ENCODE measurements at places on chromosomes 11 and 22. TPM values are rescaled to one million over a fixed set of nuclear protein-coding genes. Genes with fewer than 3 reads are reported as not detected.

OR6A2 gene
- not detected for polyA plus RNA-seq

DNA sequence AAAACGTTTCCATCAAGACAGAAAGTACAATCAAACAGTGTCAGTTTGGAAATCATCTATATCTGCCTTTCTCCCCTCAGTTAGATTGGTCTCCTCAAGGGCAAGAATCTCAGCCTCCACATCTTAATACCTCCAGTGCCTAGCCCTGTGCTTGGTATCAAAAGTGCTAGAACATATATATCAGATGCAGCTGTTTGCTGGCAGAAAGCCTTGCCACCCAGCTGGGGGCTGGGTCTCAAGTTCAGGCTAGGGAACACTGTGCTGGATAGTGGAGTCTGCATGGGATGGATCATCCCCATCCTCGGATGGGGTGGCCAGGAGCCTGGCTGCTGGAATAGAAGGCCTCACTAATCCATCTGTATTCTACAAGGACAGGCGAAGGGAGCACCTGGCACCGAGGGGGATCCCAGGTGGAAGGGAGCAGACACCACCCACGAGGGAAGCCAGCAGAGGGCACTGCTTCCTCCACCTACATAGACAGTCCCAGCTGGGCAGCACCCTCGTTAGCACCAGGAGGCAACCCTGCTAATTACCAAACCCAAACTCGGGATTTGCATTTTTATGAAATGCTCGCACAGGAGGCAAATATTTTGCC lies 602.2 kb downstream of the BUD13 start:
- no peak overlapping the region for H3K4me3 ChIP-seq
- no peak for DNase-seq
- no peaks in the 10 kb centered on the region for H3K4me1 ChIP-seq
- H3K36me3 ChIP-seq: no peaks in the 10 kb centered on the region

DNA sequence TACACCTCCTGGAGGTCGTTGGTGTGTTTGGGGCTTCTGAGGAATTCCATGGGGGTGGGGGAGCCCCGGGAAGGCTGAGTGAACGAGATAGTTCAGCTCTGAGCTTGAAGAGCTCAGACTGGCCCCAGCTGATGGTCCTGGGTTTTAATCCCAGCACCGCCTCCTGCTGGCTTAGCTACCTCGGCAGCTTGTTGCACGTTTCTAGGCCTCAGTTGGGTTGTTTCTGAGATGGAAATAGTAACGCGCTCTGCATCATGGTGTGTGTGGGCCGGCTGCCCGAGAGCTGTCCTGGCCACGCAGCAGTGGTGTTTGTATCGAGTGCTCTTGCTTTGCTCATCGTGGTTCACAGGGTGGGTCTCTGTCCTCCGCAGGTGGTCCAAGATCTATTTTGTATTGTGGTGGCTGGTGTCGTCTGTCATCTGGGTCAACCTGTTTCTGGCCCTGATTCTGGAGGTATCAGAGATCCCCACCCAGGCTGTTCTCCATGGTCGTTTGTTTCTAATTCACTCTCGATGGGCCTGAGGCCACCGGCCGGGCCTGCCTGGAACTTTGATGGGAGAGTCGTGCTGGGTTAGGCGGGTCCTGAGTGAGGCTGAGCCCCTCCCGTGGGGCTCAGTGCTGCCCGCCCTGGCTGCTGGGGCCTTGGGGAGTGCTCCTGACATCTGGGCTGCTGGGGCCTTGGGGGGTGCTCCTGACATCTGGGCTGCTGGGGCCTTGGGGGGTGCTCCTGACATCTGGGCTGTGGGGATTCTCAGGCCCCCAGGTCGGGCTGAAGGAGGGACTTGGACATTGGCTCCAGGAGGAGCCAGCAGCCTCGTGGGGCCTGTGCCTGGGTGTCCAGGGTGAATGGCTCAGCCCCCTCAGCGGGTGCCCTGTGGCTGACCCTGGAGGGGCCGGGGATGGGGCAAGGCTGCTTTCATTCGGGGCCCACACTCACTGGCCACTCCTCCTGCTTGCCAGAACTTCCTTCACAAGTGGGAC lies 37.7 kb downstream of the TPCN2 start:
- H3K27me3 ChIP-seq: no peaks in the 10 kb centered on the region
- H3K27ac ChIP-seq: no peak overlapping the region
- no peak for DNase-seq
- H3K4me1 ChIP-seq: peaks cover 6% of the 10 kb centered on the region
- peaks cover 88% of the 10 kb centered on the region for H3K36me3 ChIP-seq

DNA sequence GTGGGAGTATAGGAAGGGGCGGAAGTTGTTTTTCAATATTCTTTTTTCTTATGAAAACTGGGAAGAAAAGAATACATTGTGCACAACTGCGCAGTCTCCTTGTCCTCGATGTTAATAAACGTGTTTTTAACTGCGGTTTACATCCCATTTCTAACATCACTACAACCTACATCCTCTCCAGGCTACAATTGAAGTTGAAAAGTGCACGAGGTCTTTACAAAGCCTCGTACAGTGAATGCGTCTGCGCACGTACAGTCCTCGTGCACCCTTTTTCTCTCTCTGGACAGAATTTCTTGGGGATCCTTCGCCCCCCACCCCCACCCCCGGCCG lies 102.4 kb downstream of the WT1 start:
- H3K27me3 ChIP-seq: no peaks in the 10 kb centered on the region

GRCh38 chr22:37923927-37924326 lies 17.8 kb downstream of the MICALL1 start:
- H3K36me3 ChIP-seq: peaks cover 44% of the 10 kb centered on the region
- H3K27ac ChIP-seq: peak overlapping the region; percentile 81
- no peak overlapping the region for H3K4me3 ChIP-seq
- peak; percentile 70 for DNase-seq

DNA sequence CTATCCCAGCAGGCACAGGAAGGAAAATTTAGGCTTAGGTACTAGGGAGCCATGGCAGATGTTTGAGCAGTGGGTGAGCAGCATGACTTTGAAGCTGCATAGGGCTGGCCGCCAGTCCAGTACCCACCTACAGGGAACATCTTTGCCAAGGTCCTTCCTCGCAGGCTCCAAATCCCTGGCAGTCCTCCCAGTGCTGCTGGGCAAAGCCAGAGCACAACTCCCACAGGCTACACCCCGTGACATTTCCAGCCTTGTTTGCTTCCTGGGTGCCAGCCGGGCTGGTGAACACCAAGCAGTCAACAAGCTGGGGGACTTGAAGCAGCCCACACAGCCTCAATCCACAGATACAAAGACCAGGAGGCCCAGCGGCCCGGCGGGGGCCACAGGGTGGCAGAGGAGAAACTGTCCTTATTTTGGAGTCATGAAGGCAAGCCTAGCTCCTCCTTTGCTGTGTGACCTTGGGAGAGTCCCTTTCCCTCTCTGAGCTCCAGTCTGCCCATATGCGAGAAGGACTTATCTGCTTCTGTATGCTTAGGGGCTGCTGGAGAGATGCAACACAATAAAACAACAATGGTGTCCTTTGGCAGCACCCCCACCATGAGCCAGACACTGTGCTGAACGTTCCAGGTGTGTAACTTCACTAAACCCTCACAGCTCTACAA lies 28.0 kb downstream of the TPST2 start:
- H3K27me3 ChIP-seq: no peaks in the 10 kb centered on the region
- H3K4me3 ChIP-seq: no peak overlapping the region
- H3K4me1 ChIP-seq: peaks cover 4% of the 10 kb centered on the region
- DNase-seq: peak; percentile 58
- H3K27ac ChIP-seq: no peak overlapping the region

ASCL3 gene
- not detected for polyA plus RNA-seq

DNA sequence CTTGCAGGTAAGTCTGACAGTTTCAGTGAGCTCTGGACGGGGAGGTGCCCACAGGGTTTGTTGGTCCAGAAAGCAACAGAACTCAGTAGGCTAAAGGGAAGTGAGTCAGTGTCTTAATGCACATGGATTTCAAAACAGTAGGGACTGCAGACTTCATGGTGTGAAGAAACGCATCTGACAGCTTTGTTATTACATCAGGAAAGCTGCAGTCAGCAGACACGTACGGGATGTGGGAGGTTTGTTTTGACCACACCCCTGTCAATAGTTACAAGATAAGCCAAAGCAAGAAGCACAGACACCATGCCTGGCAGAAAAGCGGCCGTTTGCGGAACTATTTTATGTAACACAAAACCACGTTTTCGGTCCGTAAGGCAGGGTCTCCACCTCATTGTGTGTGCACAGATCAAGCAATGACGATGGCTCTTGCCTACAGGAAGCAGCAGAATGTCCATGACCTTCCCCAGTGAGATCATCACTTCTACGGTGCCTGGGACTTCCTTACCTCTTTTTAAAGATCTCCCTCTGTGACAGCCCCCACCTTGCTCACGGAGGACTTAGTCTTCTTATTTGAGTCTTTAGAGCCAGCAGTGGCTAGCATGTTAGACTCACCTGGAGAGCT lies 58.2 kb upstream of the FTH1 start:
- DNase-seq: peak; percentile 90
- peak overlapping the region; percentile 5 for H3K4me3 ChIP-seq
- H3K27ac ChIP-seq: peak overlapping the region; percentile 62
- H3K27me3 ChIP-seq: no peaks in the 10 kb centered on the region
- peaks cover 17% of the 10 kb centered on the region for H3K4me1 ChIP-seq
- H3K36me3 ChIP-seq: no peaks in the 10 kb centered on the region

GRCh38 chr22:30940685-30941362 lies 27.8 kb downstream of the MORC2 start:
- no peak overlapping the region for H3K27ac ChIP-seq
- peaks cover 96% of the 10 kb centered on the region for H3K36me3 ChIP-seq
- DNase-seq: no peak
- H3K27me3 ChIP-seq: no peaks in the 10 kb centered on the region
- no peak overlapping the region for H3K4me3 ChIP-seq
- no peaks in the 10 kb centered on the region for H3K4me1 ChIP-seq

DNA sequence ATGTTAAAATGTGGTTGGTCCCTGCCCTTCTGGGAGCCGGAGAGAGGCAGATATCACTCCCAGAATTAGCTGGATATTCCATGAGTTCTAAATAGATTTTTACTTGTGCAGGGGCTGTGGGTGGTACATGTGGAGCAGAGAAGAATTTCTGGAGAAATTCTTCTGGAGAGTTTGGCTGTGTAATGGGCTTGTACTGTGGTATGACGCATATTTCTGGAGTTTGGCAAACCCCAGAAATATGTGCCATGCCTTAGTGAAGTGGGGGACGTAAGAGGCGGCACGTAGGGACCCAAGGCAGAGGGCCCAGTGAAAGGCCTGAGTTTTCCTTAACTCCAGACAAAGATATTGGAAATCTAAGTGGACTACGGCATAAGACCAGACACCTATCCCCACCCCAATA lies 51.3 kb upstream of the TBCEL start:
- H3K27me3 ChIP-seq: no peaks in the 10 kb centered on the region
- H3K4me1 ChIP-seq: no peaks in the 10 kb centered on the region
- H3K4me3 ChIP-seq: no peak overlapping the region

H19 gene
- 217 TPM for polyA plus RNA-seq

DNA sequence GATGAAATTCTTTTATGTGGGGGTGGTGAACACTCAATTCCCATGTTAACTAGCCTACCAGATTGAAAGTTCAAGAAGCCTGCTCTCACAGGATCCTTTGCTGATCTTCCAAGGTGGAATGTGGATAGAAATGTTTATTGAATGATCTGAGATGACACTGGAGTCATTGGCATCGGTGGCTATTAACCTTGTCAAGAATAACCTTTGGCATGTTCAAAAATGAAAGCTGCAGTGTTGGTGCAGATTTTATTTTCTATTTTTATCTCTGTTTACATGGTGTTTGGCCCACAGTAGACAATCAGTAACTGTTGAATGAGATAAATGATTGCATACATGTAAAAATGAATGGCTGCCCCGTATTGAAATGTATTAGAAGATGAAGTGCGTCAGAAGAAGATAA lies 19.0 kb downstream of the MCAM start:
- peaks cover 6% of the 10 kb centered on the region for H3K4me1 ChIP-seq
- H3K36me3 ChIP-seq: peaks cover 85% of the 10 kb centered on the region
- H3K4me3 ChIP-seq: no peak overlapping the region
- no peak overlapping the region for H3K27ac ChIP-seq
- no peaks in the 10 kb centered on the region for H3K27me3 ChIP-seq
- DNase-seq: no peak

DNA sequence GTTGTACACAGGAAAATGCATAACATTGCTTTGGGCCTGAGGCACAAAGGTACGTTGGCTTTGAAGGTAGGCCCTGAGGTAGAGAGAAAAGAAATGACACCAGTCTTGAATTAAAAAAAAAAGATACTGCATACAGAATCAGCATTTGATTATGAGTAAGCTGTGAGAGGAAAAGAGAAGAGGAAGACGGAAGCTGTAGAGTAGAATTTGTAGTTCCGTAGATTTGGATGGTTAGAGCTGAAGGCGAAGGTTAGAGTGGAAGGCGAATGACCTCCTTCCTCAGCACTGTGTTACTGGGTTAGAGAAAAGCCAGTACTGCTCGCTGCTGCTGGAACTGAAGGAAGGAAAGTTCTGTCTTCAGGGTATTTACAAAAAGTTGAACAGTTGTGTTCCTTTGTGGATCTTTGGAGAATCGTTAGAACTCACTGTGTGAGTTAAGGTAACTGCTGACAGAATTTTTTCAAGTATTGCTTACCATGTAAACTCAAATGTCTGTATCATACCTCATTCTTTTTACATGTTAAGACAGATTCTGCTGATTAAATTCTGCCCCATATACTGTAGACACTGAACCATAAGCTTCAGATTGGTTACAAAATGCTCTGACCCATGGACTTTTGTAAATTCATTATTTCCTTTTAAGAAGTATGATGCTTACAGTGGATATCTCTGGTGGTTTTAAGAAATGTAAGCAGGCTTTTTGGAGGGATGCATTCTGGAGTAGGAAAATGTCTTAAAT lies 50.2 kb downstream of the MCAM start:
- H3K4me1 ChIP-seq: peaks cover 6% of the 10 kb centered on the region
- no peak for DNase-seq
- no peak overlapping the region for H3K27ac ChIP-seq
- no peaks in the 10 kb centered on the region for H3K36me3 ChIP-seq
- no peak overlapping the region for H3K4me3 ChIP-seq

OR4D5 gene
- not detected for polyA plus RNA-seq

GRCh38 chr11:121741351-121741760 lies 288.6 kb upstream of the SORL1-AS1 start:
- H3K4me3 ChIP-seq: no peak overlapping the region
- H3K36me3 ChIP-seq: no peaks in the 10 kb centered on the region
- no peaks in the 10 kb centered on the region for H3K27me3 ChIP-seq
- peaks cover 10% of the 10 kb centered on the region for H3K4me1 ChIP-seq
- peak overlapping the region; percentile 59 for H3K27ac ChIP-seq

GRCh38 chr11:124834526-124835180 lies 30.6 kb upstream of the ROBO3 start:
- DNase-seq: no peak
- no peak overlapping the region for H3K4me3 ChIP-seq
- H3K27me3 ChIP-seq: peaks cover 19% of the 10 kb centered on the region
- no peak overlapping the region for H3K27ac ChIP-seq
- no peaks in the 10 kb centered on the region for H3K36me3 ChIP-seq

DNA sequence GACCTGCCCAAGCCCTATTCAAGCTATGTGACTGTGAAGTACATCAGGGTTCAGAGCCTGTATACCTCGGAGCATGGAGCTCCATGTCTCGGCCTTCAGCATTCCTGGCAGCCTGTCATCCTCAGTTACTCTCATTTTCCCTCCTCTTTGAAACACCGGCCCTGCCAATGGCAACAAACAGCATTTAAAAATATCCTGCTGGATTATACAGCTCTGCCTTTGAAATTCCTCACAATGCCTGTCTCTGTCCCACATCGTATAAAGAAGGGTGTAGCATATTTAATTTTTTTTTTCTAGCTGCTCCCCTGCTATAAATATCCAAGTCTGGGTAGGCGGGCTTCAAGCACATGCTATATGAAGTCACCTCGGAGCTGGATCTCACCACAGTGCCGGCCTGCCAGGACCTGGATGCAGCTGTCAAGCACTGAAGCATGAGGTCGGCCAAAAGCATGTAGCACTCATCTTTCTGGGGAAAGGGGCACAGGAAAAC lies 11.8 kb downstream of the ABTB2 start:
- H3K36me3 ChIP-seq: no peaks in the 10 kb centered on the region
- H3K27ac ChIP-seq: peak overlapping the region; percentile 32
- H3K4me3 ChIP-seq: no peak overlapping the region
- no peak for DNase-seq
- H3K4me1 ChIP-seq: peaks cover 67% of the 10 kb centered on the region
